NCI-H1105 (cell line): ENCODE measurements at places on chromosomes 1 and 21.

- no peak for DNase-seq
These were observed 31.3 kb upstream of the ACTN2 start for GRCh38 chr1:236654957-236655356.

DNA sequence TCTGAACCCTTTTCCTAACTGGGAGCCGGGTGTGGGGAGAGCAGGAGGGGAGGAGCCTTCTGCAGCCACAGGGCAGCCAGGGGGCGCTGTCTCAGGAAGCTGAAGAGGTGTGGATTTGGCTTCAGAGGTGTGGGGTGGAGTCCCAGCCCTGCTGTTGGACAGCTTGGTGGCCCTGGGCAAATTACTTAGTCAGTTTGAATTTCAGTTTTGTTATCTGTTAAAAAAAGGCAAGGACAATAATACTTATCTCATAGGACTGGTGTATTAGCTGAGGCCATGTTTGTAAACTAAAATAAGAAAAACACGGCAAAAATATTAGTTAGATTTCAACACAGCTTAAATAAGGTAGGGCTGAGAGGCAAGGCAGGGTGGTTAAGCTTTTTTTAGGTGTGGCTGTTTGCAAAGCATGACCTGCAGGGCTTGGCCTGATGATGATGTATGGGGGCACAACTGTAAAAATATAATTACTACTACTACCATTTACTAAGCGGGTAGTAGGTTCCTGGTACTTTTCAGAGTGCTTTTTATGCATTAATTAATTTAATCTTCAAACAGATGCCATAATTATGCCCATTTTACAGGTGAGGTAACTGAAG lies 111.8 kb downstream of the PLXNA2 start:
- DNase-seq: peak; percentile 18

DNA sequence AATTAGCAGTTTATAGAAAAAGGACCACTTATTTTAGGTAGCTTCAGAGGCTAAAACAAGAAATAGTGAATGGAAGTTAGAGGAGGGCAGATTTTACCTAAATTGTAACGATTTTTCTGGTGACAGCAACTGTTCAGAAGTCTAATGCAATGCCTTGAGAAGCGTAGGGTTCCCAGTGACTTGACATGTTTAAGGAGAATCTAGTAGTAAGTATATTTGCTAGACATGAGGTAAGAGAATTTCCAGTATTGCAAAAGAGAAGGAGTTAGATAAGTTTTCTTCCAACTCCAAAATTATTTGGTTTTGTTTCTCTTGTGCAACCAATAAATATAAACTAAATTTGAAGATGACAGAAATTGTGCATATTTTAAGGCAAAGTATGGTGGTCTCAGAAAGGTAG lies 140.0 kb downstream of the SMYD3 start:
- no peak for DNase-seq

DNA sequence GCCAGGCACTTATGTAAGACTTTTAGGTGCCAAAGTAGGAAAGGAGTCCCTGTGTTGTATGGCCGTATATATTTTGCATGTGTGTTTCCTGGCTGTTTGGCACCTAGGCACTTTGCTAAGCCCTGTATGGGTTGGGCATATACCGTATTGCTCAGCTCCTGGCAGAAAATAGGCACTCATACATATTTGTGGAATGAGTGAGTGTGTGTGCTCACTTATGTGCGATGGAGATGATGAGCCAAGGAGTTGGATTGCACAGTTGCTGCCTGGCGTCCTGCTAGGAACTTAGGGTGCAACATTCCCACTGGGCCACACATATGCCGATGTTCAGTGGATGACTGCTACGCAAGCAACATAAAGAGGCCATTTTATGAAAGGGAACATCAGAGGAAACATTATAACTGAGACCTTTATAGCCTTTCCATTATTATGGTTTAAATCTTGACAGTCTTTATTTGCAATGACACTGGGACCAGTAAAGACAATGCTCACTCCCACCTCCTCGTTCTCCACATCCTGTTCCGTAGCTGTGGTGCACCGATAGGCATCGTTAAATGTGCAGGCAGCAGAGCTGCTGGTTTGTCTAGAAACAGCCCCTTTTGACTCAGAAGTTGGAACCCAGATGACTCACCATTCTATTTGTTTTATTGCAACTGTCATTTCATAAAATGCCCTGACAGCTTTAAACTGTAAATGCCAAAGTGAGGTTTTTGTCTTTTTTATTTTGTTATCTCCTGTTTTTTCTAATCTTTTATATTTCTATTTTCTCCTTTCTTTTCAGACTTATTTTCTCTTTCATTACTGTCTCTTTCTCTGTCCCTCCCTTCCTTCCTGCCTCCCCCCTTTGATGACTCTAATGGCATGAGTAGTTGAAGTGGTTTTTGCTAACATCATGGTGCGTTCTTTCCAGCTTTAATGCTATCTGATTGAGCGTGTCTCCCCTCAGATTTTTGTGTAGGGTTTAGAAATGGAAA lies 36.1 kb downstream of the PEX14 start:
- no peak for DNase-seq

GRCh38 chr1:105368446-105368845 lies 1618.7 kb downstream of the AMY1C start:
- DNase-seq: peak; percentile 77

- DNase-seq: no peak
These were observed 68.9 kb upstream of the PGBD5 start for GRCh38 chr1:230495076-230495475.

- DNase-seq: no peak
These were observed 131.4 kb upstream of the COL6A1 start for GRCh38 chr21:45850181-45850580.

DNA sequence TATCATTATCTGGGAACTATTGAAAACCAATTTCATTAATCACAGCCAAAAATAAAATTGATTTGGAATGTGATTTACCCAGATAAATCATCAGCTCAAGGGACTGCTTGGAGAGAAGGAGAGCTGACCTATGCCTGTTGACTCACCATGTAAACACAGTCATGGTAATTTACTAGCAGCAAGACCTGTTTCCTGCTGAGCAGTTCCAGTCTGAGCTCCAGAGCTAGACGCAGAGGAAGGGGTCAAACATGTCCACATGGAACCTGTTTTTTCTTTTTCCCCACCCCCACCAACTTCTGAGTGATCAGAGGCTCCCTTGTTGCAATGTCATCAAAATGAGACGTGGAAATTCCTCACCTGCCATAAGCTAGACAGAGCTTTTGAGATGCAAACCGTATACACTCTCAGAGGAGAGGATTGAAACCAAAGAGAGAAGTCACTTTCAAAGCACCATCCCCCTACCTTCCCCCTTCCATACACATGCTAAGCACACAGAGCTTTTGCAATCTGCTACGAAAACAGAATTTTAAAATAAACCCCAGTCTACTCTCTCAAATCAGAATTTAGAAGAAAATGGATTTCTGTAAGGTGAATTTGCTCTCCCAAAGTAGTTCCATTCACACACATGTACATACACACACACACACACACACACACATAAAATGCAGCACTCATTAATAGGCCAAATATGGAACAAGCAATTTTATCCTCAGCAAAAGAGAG lies 55.9 kb upstream of the PTGFRN start:
- no peak for DNase-seq

GRCh38 chr1:230187290-230187689 lies 120.3 kb downstream of the GALNT2 start:
- DNase-seq: no peak

DNA sequence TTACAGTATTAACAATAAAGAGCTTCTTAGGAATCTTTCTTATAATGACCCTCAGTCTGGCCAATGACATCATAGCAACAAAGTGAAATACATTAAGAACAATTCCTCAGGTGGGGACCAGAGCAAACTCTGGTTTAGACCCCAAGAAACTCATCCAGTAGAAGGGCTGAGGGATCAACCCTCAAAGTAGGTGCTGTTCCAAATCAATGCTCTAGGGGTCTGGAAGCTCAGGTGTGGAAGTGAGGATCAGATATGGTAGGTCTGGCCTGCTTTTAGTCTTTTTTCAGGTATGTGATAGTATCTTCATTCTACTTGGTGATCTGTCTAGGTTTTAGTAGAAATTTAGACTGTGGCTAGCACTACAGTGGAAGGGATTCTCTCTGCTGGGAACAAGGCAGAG lies 291.7 kb downstream of the PDE4B start:
- no peak for DNase-seq

- DNase-seq: no peak
These were observed 187.7 kb downstream of the FCRL5 start for GRCh38 chr1:157364612-157365011.

DNA sequence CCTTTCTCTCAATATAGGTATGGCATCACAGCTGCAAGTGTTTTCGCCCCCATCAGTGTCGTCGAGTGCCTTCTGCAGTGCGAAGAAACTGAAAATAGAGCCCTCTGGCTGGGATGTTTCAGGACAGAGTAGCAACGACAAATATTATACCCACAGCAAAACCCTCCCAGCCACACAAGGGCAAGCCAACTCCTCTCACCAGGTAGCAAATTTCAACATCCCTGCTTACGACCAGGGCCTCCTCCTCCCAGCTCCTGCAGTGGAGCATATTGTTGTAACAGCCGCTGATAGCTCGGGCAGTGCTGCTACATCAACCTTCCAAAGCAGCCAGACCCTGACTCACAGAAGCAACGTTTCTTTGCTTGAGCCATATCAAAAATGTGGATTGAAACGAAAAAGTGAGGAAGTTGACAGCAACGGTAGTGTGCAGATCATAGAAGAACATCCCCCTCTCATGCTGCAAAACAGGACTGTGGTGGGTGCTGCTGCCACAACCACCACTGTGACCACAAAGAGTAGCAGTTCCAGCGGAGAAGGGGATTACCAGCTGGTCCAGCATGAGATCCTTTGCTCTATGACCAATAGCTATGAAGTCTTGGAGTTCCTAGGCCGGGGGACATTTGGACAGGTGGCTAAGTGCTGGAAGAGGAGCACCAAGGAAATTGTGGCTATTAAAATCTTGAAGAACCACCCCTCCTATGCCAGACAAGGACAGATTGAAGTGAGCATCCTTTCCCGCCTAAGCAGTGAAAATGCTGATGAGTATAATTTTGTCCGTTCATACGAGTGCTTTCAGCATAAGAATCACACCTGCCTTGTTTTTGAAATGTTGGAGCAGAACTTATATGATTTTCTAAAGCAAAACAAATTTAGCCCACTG lies 11.5 kb downstream of the HIPK1 start:
- no peak for DNase-seq
